ENCODE measurements at places on chromosomes 1 and 21. TPM values are rescaled to one million over a fixed set of nuclear protein-coding genes. Genes with fewer than 3 reads are reported as not detected.

FAM72A gene
- 7.3 TPM for total RNA-seq

MARK1 gene
- total RNA-seq: 2.5 TPM

MAST2 gene
- total RNA-seq: 24.8 TPM

ZBTB8A gene
- total RNA-seq: 4.6 TPM

CADM3 gene
- not detected for total RNA-seq

CRNN gene
- not detected for total RNA-seq

FBXO44 gene
- 14.4 TPM for total RNA-seq

SH2D2A gene
- total RNA-seq: 1.2 TPM

GJC2 gene
- total RNA-seq: 2.7 TPM

C1orf116 gene
- not detected for total RNA-seq

CD55 gene
- 29.9 TPM for total RNA-seq

IVL gene
- not detected for total RNA-seq

EPHA2 gene
- 33.5 TPM for total RNA-seq
